ENCODE measurements at places on chromosomes 6 and 20.

DNA sequence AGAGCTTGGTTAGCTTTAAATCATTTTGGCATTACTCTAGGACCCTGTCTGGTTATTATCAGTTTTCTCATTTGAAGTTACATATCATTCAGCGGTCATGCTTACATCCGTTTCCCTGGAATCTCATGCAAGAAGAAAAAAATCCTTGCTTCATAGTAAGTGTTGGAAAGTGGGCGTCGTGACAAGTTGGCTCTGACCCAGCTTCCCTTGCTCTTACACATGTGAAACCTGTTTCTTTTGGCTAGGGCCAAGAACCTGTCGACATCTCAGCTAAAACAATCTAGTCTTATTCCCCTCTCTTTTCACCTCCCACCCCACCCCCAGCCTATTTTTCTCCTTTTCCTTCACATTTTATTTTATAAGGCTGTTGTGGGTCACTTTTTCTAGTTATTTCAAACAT is 45.5 kb downstream of the ANKS1A start:
- no peak for DNase-seq

DNA sequence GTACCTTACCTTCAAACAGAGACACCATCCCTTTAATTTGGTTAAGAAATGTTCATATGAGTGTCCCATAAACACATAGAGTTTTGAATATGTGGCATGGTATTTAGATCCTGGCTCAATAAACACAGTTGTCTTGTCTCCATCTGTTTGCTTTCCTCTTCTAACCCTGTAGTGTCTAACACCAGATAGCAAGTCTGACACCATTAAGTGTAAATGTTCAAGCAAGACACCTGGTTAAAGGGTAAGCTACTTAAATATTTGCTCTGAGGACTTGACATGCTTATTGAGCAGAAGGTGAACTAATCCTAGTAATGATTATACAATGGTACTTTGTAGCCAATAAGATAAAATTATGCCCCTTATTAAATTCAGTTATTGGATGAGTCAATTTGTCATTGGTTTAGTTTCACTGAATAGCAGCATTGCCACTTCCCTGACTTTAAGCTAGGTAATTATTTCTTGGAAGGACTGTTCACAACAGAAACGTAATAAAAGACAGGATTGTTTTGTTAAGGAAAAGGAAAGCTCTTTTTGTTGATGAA is 26.9 kb upstream of the GOPC start:
- DNase-seq: no peak

DNA sequence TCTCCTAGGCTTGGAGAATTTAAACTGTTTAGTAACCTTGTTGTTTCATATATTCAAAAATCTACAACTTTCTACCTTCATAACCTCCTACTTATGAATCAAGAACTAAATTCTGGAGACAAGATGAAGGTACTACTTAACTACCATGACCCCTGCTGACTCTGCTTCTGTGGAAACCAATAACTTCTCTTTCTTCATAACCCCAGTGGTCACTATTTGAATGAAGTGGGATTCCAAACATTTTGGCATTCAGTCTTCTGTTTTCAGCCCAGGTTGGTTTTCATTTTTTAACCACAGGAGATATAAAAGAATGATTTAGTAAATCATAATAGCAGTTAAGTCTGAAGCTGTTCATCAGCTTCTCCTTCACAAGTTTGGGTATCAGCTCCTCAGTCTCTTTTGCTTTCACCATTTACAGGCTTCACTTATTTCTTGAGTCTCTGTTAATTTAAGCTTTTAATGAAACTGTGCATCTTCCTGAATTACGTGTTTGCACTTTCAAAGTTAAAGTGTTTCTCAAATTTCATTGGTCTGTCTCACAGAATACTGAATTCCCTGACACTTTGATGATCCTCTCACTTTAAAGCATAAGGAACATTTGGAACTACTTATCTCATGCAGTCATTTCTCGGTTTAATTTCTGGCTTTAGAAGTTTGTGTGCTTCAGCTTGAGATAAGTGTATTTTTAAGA is 9.5 kb downstream of the SENP6 start:
- DNase-seq: no peak

DNA sequence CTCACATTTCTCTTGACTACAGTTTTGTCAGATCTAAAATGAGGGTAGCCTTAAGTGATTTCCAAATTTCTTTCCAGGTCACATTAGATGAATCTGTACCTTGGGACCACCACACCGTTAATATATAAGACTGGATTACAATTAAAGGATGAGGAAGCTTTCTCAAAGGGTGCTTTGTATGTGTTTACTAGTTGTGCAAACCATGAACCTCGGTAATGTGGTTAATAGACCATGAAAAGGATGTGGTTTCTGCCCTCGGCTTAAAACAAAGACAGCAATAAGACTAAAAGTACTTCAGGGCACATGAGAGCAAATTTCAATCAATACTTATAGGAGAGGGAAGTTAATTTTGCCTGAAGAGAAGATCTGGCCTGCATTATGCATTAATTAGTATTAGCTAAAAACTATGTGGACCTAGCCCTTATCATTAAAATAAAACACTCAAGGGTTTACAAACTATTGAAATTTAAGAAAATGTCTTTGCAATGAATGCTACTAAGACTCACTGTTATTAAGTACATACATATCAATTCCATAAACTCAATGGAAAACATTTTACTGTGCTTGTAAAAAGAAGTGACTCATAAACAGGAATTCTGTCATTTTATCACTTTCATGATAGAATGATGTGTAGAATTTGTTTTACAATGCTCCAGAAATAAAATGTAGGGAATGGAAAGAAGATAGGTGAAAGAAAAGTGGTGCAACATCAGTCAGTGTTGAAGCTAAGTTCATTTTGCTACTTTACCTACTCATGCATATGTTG is 936 bp upstream of the TMX4 start:
- DNase-seq: peak; percentile 55

DNA sequence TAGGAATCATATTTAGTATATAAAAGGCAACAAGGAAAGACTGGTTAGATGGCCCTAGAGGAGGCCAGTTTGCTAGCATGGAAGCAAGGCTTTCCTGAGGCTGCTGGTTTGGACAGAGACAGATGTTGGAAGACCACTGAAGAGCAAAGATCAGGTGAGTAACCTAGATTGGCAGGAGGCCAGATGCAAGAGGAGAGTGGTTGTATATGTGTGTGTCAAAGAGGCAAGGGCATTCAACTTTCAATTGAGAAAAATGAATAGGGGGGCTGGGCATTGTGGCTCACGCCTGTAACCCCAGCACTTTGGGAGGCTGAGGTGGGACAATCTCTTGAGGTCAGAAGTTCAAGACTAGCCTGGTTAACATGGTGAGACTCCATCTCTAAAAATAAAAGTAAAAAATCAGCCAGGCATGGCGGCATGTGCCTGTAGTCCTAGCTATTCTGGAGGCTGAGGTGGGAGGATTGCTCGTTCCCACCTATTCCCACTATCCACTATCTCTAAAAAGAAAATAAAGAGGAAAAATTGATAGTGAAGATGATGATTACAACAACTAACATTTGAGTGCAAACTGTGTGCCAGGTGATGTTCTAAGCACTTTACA is 79.8 kb downstream of the PRDM1 start:
- peak; percentile 12 for DNase-seq

- DNase-seq: peak; percentile 72
Measured at GRCh38 chr6:26311012-26311384, 54.0 kb upstream of the BTN3A2 start.

GRCh38 chr6:139846538-139847456 is 472.3 kb upstream of the CITED2 start:
- DNase-seq: no peak

DNA sequence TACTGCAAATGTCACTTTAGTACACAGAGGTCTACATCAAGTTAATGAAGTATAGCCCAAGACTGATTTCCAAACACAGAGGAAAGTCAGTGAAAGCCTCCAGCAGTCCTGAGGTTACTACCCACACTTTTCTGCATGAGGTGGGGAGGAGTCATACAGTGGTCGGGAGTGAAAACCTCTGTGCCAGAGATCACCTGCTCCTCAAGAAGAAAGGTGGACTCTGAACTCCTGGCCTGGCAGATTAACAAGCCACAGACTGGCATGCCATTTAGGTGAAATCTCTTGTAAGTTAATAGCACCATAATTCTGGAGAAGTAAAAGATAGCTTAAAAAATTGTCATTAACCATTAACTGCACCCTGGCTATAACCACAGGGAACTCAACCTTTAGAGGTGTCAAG is 125.0 kb upstream of the LAMP5 start:
- DNase-seq: no peak

GRCh38 chr20:1178103-1178502 is 6.7 kb downstream of the TMEM74B start:
- DNase-seq: no peak

DNA sequence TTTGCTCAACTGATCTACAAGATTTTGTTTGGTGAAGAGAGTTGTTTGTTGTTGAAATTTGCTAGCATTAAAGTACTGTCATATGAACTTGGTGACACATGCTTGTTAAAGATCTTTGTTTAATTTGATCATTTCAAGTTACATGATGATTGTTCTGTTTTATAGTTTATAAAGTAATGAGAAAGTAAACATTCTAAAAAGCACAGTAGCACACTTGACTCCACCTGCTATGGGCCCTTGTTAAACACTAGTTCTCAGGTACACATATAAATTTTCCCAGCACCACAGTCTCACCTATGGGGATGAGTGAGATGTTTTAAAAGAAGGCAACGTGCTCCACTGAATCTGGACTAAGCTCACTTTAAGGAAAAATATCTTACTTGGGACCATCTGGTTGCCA is 14.1 kb downstream of the MCHR2 start:
- no peak for DNase-seq

GRCh38 chr6:119449331-119450156 is 100.0 kb upstream of the MAN1A1 start:
- no peak for DNase-seq
